COR-L47 (cell line): ENCODE measurements at places on chromosomes 13 and 19.
A peak's percentile ranks its signal among the peaks of the same experiment; 100 is the strongest.

- no peak for DNase-seq
Measured at GRCh38 chr13:79403113-79403512, 2.9 kb downstream of the RBM26 start.

- DNase-seq: no peak
Measured at GRCh38 chr13:40193286-40194223, 472.9 kb downstream of the FOXO1 start.

DNA sequence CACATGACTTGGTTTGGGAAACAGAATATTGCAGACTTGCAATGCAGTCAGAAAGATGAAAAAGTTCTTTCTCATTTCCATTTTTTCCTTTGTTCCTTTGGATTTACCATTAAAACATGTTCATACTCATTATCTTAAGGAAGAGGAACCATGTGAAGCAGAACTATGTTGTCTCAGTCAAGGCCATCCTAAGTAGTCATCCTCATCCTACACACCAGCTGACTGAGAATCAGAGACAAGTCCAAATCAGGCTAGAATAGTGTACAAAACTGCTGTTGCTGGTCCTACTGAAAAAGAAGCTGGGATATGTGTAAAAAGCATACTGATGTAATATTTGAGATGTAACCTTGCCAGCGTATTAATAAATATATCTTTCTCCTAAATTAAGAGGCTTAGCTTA lies 433.4 kb downstream of the SLITRK5 start:
- no peak for DNase-seq

- DNase-seq: no peak
Measured at GRCh38 chr13:51608857-51609406, 24.7 kb downstream of the WDFY2 start.

DNA sequence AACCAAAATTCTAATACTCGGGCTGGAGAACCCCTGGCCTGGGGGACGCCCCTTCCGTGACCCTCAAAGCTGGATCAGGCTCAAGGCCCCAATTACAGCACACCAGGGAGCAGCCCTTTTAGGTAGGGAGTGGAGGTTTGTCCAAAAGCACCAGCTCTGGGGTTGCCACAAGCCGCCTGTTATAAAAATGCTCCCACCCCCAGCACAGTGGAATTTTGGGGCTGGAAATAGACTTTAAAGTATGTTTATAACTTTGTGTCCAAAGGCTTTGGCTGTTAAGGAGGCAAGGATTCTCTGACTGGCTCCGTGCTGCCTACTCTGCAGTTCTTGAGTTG lies 564 bp upstream of the GMIP start:
- no peak for DNase-seq

GRCh38 chr19:55283548-55284377 lies at the start of gene BRSK1:
BRSK1 (plus strand) TSS chr19:55283997; CDS start chr19:55284443, 446 bp downstream.
- peak; percentile 79 for DNase-seq

DNA sequence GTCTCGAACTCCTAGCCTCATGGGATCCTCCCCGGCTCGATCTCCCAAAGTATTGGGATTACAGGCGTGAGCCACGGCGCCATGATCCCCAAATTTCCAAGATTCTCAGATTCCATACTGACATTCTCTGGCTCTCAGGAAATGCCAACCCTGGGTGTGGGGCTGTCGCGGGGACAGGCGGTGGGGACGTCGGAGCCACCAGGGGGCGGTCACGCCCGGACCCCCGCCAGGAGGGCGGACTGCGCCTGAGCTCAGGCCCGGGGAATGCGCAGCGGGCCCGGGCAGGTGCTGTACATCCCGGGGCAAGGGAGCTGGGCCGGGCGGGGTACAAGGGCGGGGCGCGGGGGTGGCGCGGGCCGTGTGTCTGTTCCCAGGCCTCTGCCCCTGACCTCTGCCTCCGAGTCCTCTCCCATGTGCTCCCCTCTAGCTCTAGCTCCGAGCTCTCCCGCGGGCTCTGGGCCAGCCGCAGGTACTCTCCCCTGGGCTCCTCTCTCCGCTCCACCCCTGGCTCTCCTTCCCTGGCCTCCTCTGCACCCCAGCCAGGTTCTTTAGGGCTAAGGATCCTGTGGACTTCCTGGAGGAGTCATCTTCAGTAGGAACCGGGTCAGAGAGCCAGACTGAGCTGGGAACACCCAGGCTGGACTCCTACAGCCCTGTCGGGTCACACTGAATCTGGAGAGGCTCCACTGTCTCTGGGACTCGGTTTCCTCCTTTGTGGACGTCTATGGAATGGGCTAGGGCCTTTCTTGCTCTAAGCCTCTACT lies 2.4 kb downstream of the PPP1R13L start:
- DNase-seq: no peak

- DNase-seq: no peak
Measured at GRCh38 chr13:81927347-81927746, 1586.4 kb upstream of the SPRY2 start.

- DNase-seq: no peak
Measured at GRCh38 chr19:11268783-11269267, 6.5 kb upstream of the DOCK6 start.

GRCh38 chr19:39696387-39696786 lies 7.9 kb upstream of the LGALS14 start:
- DNase-seq: no peak

DNA sequence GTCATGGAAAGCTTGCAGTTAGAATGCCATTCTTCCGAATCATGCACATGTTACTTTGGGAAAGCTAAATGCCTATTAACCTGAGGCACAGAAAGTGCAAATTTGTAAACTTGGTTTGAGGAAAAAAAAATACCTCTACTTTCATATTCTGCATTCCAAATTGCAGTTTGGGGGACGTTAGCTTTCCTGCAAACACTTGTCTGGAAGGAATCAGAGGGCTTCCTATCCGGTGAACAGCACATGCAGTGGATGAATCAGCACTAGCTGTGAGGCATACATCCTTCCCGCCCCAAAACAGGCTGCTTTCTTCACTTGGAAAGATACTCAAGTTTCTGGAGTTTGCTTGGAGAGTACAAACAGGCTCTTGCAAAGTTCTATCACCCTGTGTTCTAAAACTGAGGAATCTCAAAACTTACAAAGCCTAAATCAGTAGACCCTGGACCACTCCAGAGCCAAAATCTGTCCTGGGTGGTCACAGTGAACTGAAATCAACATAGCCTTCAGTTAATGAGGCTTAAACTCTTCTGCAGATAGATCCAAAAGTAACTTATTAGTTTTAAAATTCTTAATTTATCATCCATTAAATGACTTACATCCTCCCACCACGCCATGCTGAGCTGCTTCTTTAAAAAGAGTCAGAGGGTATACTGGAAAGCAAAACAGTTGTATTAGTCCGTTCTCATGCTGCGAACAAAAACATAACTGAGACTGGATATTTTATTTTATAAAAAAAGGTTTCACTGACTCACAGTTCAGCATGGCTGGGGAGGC lies 802.3 kb upstream of the ARGLU1 start:
- no peak for DNase-seq

DNA sequence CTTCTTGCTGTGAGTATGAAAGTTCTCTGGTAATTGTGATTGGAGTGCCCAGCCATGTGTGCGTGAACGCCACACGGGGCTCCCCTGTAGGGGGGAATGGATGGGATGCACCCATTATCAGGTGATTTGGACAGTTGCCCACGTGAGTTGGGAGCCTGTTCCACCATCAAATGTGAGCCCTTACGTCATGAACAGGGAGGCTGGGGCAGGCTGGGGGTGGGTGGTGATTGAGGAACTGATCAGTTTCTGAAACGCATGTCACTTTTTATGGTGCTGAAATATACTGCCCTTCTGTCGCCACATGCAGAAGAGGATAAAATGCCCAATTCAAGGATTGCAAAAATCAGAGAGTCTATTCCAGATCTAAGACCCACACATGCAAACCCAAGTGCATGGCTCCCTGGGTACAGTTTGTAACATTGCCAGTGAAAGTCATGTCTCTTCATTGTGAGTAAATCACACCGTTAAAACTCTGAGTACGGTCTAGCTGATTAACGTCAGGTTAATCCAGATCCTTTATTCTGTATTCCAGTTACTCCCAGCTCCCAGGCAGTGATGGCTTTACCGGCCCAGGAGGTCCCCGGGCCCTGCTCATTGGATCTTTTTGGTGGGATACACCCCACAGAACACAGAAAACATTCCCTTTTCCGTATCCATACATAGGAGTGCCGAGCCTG lies 90.2 kb downstream of the RAB20 start:
- no peak for DNase-seq

DNA sequence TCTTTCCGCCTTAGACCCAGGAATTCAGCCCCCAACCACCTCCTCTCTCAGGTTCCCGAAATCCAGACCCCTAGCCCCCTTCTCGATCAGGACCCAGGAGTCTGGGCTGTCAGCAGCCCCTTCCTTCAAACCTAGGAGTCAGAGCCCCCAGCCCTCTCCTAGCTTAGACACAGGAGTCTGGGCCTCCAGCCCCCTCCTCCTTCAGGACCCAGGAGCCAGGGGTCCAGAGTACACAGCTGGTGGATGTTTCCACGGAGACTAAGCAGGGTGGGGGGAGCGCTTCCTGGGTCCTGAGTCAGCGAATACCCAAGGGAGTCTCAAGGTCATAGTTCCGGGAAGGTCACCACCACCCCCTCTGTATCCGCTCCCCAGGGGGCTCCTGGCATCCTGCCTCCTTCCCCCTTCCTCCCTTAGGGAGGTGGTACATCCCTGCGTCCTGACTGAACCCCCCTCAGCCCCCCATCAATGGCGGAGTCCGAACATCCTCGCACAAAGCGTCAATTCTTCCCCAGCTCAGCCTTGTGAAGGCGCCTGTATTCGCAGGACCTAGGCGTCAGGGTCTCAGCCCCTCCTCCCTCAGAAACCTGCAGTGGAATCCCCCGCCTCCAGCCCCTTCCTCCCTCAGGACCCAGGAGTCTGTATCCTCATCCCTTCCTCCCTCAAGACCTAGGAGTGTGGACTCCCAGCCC lies 4.6 kb downstream of the CADM4 start:
- no peak for DNase-seq

DNA sequence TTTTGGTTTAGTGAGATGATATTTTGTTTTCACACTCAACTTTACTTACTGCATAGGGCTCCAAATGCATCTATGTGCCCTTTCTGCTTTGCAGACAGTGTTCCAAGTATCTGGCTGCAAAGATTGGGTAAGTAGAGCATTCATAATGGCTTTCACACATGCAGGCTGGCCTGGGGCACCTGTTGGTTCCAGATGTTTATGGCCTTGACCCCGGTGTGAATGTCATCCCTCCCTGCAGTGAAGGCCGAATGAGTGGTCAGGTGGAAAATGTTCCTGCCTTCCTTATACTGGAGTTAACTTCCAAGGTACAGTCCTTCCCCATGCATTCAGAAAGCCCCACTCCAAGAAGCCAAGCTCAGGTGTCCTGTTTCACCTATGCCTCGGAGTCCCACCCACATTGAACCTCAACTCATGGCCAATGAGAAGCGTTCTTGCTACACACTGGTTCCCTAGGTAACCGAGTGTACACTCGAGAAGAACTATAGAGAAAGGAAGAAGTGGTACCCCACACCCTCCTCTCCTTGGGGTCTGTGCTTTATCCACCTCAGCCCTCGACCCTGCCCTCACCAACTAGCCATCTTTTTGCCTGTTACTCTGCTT lies 23.0 kb upstream of the ZNF536 start:
- DNase-seq: no peak

DNA sequence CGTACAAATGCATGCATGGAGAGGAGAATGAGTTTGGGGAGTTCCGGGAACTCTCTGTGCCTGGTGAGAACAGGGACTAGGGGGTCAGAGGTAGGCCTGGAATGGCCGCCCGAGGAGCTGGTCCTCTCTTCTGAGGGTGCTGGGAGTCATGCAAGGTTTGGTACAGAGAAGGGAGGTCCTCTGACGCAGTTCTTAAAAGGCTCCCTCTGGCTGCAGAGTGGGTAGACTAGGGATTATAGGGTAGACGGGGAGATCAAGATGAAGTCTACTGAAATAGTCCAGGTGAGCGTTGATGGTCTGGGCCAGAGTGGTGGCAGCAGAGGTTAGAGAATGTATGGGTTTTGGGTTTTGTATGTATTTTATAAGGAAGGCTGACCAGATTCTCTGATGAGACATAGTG lies 796 bp downstream of the ZNF304 start:
- DNase-seq: no peak

GRCh38 chr19:12034198-12034597 lies 1.3 kb downstream of the ZNF433 start:
- no peak for DNase-seq

DNA sequence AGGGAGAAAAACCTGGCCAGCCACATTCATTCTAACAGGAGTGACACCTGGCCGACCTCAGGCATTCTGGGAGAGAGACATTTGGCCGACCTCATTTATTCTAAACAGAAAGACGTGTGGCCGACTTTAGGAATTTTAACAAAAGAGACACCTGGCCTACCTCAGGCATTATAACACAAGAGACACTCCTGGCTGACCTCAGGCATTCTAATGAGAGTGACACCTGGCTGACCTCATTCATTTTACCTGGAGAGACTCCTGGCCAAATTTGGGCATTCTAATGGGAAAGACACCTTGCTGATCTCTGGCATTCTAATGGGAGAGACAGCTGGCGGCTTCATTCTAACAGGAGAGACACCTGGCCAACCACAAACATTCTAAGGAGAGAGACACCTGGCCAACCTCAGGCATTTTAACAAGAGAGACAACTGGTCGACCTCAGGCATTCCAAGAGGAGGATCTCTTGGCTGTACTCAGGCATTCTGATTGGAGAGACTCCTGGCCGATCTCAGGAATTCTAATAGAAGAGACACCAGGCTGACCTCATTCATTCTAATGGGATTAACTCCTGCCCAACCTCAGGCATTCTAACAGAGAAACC lies 1353.9 kb downstream of the UQCRFS1 start:
- DNase-seq: no peak

GRCh38 chr13:71879129-71879535 lies 12.1 kb upstream of the DACH1 start:
- DNase-seq: peak; percentile 86

DNA sequence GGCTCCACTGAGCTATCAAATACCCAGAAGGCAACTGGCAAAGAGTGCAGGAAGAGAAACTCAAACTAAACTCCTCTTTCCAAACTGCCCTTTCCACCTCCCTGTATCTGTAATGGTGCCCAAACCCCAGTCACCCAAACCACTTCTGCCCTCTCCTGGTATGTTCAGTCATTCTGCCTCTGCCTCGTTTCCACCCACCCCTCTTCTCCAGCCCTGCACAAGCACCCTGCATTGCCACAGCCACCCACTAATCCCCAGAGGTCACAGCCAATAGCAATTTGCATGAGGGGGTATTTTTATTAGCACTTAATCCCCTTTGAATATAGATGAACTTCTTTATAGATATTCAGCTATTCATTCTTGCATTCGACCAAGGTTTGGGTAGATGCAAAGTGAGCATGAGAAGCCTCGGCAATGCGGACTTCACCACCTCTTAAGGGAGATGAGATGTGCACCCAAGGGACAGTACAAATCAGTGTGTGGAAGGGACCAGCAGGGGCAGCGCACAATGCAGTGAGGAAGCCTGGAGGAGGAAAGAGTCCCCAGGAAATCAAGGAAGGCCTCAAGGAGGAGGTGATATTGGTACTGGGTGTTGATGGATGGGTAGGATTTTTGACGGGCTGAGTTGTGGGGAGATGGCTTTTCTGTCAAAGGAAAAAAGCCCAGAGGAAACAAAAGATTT lies 12.4 kb downstream of the TMEM272 start:
- no peak for DNase-seq

DNA sequence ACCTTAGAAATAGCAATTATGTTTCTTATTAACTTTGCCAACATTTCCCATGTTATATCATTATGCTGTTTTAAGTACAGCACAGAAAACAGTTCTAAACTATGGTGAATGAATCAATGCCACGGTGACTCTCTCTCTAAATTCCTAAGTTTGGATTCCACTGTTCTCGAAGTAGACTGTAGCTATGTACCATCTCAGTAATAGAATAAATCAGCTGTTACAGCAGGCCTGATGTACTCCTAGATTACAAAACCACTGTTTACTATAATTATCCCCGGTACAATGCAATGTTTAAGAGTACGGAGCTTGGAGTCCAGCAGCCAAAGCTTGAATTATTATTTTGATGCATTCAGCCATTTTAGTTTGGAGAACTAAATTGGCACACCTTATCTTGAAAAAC lies 476.3 kb upstream of the SLITRK1 start:
- DNase-seq: no peak
